ENCODE measurements at places on chromosomes 5 and 9.

DNA sequence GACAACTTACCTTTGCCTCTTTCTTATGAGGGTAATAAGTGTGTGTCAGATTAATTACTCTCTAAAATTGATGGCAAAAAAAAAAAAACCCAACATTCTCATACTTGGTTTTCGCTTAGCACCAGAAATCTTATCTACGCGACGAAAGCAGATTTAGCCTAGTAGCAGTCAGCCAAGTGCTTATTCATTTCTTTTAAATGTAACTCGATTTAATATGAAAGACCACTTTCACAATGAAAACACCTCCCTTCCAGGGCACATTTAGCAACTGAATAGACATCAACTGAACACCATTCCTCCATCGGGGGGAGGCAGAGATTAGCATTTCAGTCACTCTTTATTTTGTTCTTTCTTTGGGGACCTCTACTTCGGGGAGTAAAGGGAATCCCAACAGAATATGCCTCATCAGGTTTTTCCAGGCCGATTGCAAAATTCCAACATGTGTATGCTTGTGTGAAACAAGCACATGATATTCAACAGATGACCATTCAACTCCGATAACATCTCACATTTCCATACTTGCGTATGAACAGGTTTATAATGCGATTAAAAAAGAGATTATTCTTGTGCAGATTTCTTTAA is 124.1 kb upstream of the RETREG1 start:
- no peak for DNase-seq

- no peak for DNase-seq
Observed at GRCh38 chr5:179534431-179534830, 15.9 kb upstream of the RUFY1 start.

DNA sequence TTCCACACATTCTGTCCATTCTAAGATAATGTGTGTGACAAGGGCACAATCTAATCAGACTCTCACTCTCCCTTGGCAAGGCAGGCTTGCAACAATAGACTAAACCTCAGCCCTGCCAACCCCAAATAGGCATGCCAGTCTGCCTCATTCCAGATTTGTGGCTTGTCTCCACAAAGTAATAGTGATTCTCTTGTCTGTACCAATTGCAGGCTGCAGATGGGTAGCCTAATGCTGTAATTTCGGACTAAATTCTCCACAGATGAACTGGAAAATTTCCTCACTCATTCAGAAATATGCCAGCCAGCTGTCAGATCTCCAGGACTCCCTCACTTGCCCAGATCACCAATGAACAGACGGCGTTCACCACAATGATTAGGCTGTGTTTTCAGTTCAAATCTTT is 413.6 kb downstream of the ELAVL2 start:
- DNase-seq: no peak

- no peak for DNase-seq
Observed at GRCh38 chr9:107486674-107487520, 2.7 kb downstream of the KLF4 start.

- DNase-seq: peak; percentile 75
Observed at GRCh38 chr5:136769900-136770684, 404.7 kb upstream of the TRPC7 start.

DNA sequence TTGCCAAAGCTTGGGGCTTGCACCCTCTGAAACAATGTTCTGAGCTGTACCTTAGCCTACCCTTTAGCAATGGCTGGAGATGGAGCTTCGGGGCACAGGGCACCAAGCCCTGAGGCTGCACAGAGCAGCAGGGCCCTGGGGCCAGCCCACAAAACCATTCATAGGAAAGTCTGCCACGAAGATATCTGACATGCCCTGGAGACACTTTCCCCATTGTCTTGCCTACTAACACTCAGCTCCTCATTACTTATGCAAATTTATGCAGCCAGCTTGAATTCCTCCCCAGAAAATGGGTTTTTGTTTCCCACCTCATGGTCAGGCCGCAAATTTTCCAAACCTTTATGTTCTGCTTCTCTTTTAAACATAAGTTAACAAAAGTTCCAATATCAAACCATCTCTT is 105.7 kb downstream of the DTWD2 start:
- no peak for DNase-seq

DNA sequence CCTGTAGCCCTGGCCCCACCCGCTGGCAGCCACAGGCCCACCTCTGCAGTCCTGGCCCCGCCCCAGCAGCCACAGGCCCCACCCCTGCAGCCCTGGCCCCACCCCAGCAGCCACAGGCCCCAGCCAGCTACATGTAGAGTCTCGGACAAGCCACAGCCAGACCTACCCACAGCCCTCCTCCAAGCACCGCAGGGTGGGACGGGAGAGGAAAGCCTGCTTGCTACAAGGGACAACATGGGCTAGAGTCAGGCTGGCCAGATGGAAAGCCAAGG is 49.5 kb upstream of the SARDH start:
- DNase-seq: peak; percentile 6

- no peak for DNase-seq
Observed at GRCh38 chr5:36281626-36282025, 20.1 kb downstream of the RANBP3L start.

GRCh38 chr5:139178935-139179334 is 19.2 kb downstream of the SIL1 start:
- DNase-seq: peak; percentile 30

DNA sequence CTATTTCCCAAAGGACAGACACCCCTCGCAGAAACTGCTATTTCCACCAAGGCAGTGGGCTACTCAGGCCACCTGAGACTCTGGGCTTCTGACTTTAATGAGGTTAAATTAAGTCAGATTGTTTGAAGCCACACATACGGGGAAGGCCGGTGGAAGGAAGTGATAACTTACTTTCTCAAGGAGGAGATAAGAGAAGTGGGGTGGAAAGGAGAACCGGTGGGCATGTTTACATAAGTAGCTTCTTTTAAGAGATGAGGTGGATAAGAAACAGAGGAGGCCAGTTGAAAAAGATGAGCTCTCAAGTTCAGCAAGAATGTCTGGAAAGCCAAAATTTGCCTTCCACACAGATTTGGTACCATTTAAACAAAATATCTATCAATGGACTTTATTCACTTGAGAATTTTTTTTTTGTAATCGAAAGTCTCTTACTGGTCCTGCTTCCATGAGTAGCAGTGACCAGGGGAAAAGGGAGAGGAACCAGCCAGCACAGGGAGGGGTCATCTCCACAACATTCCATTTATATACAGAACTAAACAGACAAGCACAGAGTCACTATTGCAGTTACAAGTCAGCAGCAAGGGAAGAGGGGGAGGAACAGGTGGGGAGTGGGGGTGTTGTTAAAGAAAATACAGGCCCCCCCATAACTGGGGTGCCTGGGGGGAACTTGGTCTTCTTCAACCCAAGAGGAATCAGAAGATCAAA is 20.0 kb downstream of the CCDC125 start:
- DNase-seq: no peak

DNA sequence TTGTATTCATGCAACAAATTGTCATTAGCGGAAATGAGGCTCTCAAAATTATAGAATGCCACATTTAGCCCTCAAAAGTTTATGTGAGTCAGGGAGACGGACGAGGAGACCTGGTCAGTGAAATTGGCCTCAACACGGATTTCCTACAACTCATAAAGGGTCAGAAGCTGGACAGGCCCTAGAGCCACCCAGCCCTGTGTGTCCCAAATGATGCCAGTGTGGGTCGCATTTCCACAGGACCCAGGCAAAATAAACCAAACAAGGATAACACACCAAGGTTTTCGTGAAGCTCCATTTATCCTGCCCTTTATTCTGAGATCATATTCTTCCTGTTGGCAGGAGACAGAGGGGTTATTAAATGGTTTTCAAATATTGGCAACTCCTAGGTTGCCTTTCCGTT is 72.0 kb upstream of the COL5A1 start:
- no peak for DNase-seq

DNA sequence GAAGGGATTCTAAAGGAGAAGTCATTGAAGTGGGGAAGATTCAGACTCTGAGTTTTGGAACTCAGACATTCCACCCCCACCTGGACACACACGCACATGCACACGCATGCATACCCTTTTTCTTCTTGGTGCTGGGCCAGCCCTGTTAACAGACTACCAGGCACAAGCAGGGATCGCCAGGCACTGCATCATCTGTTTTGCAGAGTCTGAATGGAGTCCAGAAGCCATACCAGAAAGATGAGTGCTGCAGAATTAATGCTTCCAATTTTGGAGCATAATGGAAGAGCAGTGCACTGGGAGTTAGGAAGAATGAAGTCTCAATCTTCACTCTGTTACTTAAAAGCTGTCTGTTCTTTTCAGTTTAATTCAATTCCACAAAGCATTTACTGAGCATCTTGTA is 95.5 kb downstream of the PDE8B start:
- peak; percentile 85 for DNase-seq

- no peak for DNase-seq
Observed at GRCh38 chr9:70262366-70262765, 3.6 kb downstream of the SMC5 start.

DNA sequence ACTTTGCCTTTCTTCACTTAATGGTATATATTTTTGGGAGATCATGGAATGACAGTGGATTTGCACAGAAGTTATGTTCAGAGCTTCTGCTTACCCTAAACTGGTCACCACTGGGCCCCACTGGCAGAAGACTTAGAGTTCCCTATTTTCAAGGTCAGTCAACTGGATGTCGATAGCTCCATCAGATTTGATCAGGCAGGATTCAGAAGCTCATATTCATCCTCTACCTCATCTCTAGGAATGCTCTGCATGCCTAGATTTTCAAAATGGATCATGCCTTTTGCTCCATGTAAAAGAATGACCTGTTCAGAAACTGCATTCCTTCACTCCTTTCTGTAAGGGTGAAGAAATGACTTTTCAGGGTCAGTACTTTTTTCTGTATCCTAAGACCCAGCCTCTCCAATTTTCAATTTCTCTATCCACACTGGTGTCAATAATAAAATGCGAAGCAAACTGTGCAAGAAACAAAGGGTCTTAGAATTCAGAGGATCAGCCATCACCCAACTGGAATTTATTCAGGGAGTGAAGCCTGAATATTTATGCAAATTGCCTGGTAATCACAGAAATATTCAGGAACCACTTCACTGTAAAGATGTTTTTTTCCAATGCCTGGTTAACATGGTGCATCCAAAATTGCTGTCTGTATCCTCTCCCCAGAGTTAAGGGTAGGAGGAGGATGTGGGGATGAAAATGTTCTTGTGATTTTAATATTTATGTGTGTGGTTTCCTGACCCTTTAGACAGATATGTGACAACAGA is 125.4 kb downstream of the DOCK2 start:
- peak; percentile 89 for DNase-seq

DNA sequence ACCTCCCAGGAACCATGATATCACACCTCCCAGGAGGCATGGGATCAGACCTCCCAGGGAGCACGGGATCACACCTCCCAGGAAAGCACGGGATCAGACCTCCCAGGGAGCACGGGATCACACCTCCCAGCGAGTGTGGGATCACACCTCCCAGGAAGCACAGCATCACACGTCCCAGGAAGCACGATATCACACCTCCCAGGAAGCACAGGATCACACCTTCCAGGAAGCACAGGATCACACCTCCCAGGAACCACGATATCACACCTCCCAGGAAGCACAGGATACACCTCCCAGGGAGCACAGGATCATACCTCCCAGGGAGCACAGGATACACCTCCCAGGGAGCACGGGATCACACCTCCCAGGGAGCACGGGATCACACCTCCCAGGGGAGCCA is 30.0 kb upstream of the FCN2 start:
- DNase-seq: no peak

DNA sequence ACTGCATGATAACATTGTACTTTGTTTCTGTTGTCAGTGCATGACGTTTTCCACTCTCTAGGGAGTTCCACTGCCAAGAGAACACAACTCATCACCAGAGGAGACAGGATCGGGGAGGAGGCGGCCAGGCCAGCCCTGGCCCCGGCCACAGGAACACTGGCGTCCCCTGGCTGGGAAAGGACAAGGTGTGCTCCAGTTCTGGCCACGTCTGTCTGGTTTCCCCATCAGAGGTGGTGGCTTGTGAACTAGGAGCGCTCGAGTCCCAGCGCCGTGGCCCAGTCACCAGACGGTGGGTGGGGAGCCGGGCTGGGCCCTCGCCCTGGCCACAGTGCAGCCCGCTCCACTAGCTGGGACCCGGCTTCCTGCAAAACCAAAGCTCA is 211.9 kb upstream of the IRX4 start:
- no peak for DNase-seq

- peak; percentile 60 for DNase-seq
Observed at GRCh38 chr9:8733131-8733954, 933.8 kb upstream of the DMAC1 start.

DNA sequence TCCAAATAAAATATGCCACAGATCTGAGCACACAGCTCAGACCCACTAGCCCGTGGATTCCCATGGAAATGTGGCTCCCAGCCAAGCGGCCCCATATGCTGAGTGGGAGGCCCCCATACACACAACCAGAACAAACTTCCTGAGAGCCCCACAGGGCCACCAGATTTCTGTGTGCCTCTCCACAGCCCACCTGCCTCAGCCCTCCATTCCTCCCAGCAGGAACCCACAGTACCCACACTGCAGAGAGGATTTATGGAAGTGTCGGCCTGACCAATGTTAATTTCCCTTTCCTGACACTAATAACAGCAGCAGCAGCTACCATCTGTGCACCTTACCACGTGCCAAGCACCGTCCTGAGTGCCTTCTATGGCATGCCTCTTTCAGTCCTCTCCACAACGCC is 99.3 kb upstream of the SPOCK1 start:
- no peak for DNase-seq

DNA sequence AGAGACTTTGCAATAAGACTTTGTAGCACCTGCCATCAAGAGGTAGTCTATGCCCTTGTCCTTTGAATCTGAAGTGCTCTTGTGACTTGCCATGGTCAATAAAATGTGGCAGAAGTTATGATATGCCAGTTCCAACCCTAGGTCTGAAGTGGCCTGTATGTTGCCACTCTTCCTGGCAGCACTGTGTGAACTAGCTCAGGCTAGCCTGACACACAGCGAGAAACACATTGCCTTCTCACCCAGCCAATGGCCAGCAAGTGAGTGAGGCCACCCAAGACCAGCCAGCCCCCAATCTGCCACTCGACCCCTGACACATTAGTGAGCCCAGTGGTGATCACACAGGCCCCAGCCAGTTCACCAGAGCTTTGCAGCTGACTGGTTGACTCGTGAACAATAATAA is 52.7 kb upstream of the OSMR start:
- DNase-seq: no peak

DNA sequence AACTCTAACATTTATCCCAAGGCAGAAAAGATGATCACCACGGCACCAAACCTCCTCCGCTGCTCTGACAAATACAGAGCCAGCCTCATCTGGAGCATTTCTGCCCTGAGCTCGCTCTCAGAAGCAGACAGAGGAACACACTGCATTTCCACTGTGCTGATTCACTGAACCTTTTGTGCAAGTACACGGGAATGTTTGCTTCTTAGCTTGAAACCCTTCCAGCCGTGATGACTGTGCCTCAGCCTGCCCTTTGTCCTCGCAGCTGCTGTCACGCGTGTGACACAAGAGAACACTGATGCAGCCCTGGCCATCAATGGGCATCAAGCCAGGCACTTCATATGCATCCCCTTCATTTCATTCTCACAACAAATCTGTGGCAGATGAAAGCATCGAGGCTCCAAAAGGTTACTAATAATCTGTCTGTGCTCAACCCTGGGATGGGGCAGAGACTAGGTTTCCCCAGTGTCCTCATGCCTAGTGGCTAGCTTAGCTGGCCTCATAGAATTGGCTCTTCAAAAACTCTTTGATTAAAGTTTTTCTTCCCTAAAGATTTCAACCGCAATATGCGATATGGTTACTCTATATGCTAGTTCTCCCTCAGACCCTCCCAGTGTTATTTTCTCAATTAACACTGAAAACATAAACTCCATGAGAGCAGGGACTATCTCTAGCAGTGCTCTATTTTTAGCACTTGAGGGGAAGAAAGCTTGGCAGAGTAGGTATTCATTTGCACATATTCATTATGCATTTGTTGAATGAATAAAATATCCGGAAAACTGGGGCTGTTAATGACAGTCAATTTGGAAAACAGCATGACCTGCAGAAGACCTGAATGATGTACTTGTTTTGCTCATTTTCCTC is 7.3 kb downstream of the CDC14B start:
- peak; percentile 77 for DNase-seq
